ENCODE measurements at places on chromosomes 7 and 10. TPM values are rescaled to one million over a fixed set of nuclear protein-coding genes. Genes with fewer than 3 reads are reported as not detected.
A peak's percentile ranks its signal among the peaks of the same experiment; 100 is the strongest.

- no peak overlapping the region for H3K4me3 ChIP-seq
- peaks cover 43% of the 10 kb centered on the region for H3K4me1 ChIP-seq
- no peak overlapping the region for H3K27ac ChIP-seq
Observed at GRCh38 chr10:59868696-59869593, 37.4 kb downstream of the CCDC6 start.

GRCh38 chr7:131365838-131366237 is 38.2 kb downstream of the MKLN1 start:
- no peaks in the 10 kb centered on the region for H3K4me1 ChIP-seq
- H3K27ac ChIP-seq = no peak overlapping the region
- H3K36me3 ChIP-seq = no peaks in the 10 kb centered on the region
- DNase-seq = no peak

DNA sequence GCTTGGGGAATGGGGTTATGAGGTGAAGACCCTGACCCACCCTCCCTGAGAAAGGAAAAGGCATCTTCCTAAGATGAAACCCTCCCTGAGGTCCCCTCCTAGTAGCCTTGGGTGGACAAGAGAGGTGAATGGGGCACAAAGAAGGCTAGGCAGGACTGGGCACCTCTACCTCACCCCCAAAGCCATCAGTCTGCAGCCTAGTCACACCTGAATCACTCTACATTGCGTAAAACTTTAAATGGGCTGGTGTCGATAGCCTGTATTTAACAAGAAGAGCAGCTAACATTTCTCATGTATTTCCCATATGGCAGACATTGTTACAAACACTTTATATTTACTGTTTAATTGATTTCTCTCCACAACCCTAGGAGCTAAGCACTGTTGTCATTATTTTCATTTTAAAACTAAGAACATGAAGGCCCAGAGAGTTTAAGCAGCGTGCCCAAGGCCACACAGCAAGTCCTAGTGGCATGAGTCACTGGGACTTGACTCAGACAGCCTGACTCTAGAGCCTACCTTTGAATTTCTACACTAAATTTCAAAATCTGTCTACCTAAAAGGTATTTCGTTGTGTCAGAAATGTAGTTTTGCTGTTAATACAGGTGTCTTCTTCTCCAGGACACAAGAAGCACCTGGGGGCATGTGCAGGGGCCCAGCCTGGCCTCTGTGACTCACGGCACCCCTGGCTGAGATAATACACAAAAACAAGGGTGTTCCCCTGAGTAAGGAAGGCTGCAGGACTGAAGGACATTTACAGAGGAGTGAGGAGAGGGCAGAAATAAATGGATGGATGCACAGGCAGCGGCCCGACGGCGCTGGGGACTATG is 3.4 kb downstream of the AOC1 start:
- no peaks in the 10 kb centered on the region for H3K4me1 ChIP-seq
- no peak overlapping the region for H3K4me3 ChIP-seq
- H3K27ac ChIP-seq = no peak overlapping the region
- no peak for DNase-seq
- H3K36me3 ChIP-seq = no peaks in the 10 kb centered on the region

The BPGM gene
- 24.9 TPM for total RNA-seq

The DHX32 gene
- 19.5 TPM for total RNA-seq

DNA sequence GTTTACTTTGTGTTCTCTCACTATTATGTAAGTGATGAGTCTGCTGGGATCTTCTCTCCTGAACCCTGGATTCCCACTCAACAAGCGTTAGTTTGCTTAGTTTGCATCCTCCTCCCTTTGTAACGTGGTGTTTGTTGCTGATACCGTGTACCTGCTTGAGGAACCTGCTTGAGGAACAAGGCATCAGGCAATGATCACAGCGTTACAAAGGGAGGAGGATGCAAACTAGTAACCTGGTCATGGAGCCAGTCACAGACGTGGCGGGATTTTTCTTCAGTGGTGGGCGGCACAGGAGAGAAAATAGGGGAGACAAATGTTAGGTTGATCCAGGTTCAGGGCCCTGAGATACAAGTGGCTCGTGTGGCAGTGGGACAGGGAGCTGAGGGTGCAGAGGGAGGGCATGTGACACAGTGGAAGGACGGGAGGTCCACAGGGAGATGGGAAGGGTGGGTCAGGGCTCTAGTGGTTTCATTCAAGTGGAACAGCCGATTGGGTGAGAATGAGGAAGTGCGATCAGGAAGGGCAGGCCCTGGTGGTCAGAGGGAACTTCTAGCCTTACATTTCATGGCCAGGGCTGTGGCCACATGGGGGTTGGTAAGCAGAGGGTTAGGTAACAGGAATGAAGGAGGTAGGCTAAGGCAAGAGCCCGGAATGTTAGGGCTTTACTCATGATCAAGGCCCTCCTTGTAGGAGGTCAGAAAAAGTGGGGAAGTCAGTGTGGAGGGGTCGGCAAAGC is 38.0 kb downstream of the SNX10 start:
- H3K4me3 ChIP-seq = no peak overlapping the region
- DNase-seq = no peak
- H3K4me1 ChIP-seq = no peaks in the 10 kb centered on the region
- H3K27ac ChIP-seq = no peak overlapping the region
- no peaks in the 10 kb centered on the region for H3K27me3 ChIP-seq

The C10orf105 gene
- 0.22 TPM for total RNA-seq

DNA sequence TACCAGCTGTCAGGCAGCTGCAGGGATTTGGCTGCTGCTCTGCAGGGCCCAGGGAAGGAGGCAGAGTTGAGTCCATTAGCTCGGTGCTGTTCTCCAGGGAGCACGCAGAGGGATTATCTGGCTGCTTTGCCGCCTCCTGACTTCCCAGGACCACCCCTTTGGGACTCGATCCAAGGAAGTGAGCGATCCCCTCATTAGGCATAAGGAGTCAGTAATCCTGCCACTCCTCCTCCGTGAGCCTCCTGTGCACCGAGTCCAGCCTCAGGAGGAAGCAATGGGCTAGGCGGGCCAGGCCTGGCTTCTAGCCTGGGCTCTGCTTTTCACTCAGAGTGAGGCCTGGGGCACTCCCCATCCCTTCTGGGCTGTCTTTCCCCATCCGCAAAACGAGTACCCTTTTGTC is 417.9 kb downstream of the RPS24 start:
- H3K27me3 ChIP-seq = no peaks in the 10 kb centered on the region
- DNase-seq = no peak
- H3K4me3 ChIP-seq = no peak overlapping the region
- H3K36me3 ChIP-seq = no peaks in the 10 kb centered on the region
- H3K27ac ChIP-seq = no peak overlapping the region
- H3K4me1 ChIP-seq = peaks cover 8% of the 10 kb centered on the region

The HOXA1 gene
- 0.44 TPM for total RNA-seq

The C7orf57 gene
- total RNA-seq = 0.21 TPM

The MUC3A gene
- total RNA-seq = not detected

- H3K4me3 ChIP-seq = no peak overlapping the region
- H3K36me3 ChIP-seq = no peaks in the 10 kb centered on the region
- H3K27me3 ChIP-seq = no peaks in the 10 kb centered on the region
- no peak overlapping the region for H3K27ac ChIP-seq
- no peak for DNase-seq
Observed at GRCh38 chr10:26090026-26090425, 126.5 kb upstream of the GAD2 start.

- H3K4me1 ChIP-seq = no peaks in the 10 kb centered on the region
- DNase-seq = no peak
- H3K27ac ChIP-seq = no peak overlapping the region
- no peaks in the 10 kb centered on the region for H3K27me3 ChIP-seq
- no peak overlapping the region for H3K4me3 ChIP-seq
Observed at GRCh38 chr7:8117195-8117594, 144.8 kb downstream of the ICA1 start.

The APBB1IP gene
- total RNA-seq = 7.3 TPM

GRCh38 chr7:29955075-29955792 is 34.4 kb downstream of the SCRN1 start:
- H3K4me3 ChIP-seq = no peak overlapping the region
- H3K27ac ChIP-seq = peak overlapping the region; percentile 83
- H3K36me3 ChIP-seq = peaks cover 27% of the 10 kb centered on the region
- H3K27me3 ChIP-seq = no peaks in the 10 kb centered on the region
- DNase-seq = no peak

GRCh38 chr7:70700055-70700940 is 431.6 kb upstream of the GALNT17 start:
- H3K4me3 ChIP-seq = no peak overlapping the region
- peaks cover 8% of the 10 kb centered on the region for H3K4me1 ChIP-seq
- DNase-seq = no peak
- no peaks in the 10 kb centered on the region for H3K36me3 ChIP-seq
